A673 (cell line): ENCODE measurements at places on chromosomes 16 and 17. TPM values are rescaled to one million over a fixed set of nuclear protein-coding genes. Genes with fewer than 3 reads are reported as not detected.
A peak's percentile ranks its signal among the peaks of the same experiment; 100 is the strongest.

The JPH3 gene
- total RNA-seq, result 1.4 and 1.9 TPM in 2 replicates

The STAC2 gene
- 1.3 and 2.8 TPM in 2 replicates for total RNA-seq

The FBXO31 gene
- 32.2 and 34.3 TPM in 2 replicates for total RNA-seq

The STRADA gene
- 56.3 and 62.8 TPM in 2 replicates for total RNA-seq

DNA sequence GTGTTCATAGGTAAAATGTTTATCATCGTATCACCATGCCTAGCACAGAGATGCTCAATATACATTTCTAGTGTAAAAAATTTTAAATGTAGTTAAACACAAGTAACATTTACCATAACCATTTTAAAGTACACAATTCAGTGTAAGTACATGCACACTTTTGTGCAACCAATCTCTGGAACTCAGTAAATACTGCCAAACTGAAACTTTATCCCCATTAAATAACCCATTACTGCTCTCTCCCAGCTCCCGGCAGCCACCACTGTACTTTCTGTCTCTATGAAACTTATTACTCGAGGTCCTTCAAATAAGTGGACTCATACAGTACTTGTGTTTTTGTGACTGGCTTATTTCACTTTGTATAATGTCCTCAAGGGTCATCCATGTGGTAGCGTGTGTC lies 29.0 kb downstream of the RMI2 start:
- no peak for DNase-seq

GRCh38 chr16:1645914-1646525 lies 32.1 kb upstream of the JPT2 start:
- peak; percentile 25 for DNase-seq

- no peak for DNase-seq
Observed at GRCh38 chr17:72567774-72568173, 447.0 kb downstream of the SOX9 start.

- no peak for DNase-seq
Observed at GRCh38 chr16:12348733-12349704, 372.5 kb downstream of the SNX29 start.

DNA sequence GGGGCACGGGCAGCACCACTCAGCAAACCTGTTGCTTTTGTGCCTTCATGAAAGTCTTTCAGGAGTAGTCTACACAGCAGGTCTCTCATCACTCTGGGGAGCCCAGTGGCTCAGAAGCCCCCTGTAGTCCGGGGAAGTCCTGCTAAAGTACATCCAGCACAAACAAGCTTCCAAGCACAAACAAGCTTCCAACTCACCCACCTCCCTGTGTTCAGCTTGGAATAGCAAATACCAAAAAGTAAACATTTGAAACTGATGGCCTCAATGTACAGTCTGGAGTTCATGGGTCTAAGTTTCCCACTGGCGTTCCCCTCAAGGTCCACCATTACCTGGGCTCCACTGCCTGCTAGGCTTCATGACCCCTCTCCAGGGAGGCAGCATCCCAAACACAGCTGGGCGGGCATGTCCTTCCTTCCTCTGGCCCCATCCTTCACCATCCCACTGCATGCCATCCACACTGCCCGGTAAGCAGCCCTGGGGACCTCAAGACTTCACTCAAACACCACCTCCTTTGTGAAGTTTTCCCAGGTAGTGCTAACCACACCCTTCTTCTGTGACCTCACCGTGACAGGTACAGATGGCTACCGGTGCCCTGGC lies 62.8 kb upstream of the SIAH1 start:
- DNase-seq, result no peak

DNA sequence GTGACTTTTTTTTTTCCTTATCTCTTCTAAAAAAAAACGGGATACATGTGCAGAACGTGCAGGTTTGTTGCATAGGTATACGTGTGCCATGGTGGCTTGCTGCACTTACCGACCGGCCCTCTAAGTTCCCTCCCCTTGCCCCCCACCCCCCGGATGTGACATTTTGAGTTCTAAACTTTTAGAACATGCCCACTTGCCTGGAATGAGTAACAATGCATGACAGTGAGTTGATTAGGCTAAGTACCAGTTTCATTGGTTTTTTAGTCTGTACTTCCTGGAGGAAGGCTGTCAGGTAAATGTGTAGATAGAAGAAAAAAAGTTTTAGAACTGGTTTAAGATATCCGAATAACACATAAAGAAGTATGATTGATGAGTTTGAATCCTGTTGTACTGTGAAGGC lies 4.0 kb downstream of the BPTF start:
- DNase-seq, result no peak

DNA sequence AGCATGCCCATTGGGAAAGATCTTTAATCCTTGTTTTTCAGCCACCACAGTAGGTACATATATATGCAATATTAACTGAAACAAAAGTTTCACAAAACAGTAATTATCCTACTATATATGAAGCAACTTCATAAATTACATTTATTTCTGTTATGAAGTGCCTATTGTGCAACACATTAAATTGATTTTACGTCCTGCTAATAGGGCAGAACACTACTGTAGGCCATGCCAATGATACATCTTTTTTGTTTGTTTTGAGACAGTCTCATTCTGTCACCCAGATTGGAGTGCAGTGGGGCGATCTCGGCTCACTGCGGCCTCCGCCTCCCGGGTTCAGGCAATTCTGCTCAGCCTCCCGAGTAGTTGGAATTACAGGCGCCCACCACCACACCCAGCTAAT lies 29.1 kb downstream of the SF3B3 start:
- no peak for DNase-seq

GRCh38 chr17:40515011-40515410 lies 13.6 kb upstream of the TNS4 start:
- no peak for DNase-seq

- DNase-seq, result no peak
Observed at GRCh38 chr17:13759518-13760335, 158.0 kb upstream of the HS3ST3A1 start.
